Stimulated activated CD4-positive, alpha-beta T cell treated with anti-CD3 and anti-CD28 coated beads, Interleukin-12 subunit alpha, Interleukin-12 subunit beta, amount 100 ng/mL, for 48 hours (primary cell): ENCODE measurements at places on chromosomes 3 and 15.

DNA sequence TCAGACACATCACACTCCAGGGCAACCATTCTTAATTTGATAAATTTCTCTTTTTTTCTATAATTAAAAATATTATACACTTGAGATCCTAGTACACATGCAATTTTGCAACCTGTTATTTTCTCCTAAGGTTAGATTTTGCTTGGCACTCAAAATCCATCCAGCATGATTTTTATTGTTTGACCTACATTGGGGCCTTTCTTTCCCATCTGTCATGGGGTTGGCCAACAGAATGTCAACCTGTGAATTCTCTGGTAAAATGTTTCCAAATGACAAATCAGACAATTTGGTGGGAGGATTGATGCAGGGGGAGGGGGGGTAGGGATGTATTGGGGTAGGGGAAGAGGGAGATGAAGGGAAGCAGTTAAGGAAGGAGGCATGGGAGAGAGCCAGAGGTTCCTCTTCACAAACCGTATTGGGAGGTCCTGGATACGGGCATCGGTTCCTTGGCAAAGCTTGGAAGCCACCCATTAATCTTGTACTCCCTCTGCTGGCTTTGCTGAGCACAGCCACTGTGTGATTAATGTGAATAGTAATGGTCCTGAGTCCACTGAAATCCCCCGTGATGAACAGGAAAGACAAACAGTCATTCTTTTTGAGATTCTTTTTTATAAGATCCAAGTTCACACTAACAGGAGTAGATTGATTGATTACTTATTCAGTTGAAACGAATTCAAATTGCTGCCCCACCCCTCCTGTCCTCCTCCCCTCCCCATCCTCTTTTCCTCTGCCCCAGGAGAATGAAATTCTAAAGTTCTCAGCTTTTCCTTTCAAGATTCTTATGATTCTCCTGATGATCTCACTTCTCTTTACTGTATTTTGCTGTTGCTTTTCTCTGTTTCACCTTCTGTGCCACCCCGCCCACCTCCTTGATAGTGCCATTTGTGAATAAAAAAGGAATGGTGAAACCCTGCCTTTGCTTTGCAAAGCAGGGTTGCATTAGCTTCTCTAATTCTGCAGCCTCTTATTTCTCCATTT is 82.2 kb upstream of the SLC25A26 start:
- no peak for DNase-seq

DNA sequence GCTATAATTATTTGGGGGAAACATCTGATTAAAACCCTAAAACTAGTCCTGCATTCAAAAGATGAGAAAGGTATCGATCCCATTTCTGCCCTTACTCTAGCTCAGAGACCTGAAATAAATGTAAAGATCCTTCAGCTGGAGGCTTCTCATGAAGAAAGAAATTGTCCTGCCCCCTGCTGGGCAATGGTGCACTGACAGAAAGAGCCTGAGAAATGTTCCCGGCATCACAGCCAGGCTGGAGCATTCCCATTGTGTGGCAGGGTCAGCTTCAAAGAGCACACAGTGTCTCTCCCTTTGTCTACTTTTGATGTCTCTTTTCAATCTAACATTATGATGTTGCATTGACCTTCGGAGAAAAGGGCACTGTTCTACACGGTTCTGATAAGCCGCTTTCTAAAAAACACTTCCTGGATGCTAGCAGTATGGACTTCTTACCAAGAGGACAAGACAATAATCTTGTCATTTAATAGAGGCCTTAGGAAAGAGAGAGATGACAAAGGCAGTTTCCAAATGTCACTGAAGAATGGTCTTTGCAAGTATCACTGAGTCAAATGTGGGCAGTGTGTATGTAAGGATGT is 287.5 kb downstream of the MAGI1 start:
- no peak for DNase-seq

- no peak for DNase-seq
Measured at GRCh38 chr15:63340353-63340752, 41.3 kb downstream of the CA12 start.

- no peak for DNase-seq
Measured at GRCh38 chr3:170059447-170059846, 21.7 kb downstream of the GPR160 start.

DNA sequence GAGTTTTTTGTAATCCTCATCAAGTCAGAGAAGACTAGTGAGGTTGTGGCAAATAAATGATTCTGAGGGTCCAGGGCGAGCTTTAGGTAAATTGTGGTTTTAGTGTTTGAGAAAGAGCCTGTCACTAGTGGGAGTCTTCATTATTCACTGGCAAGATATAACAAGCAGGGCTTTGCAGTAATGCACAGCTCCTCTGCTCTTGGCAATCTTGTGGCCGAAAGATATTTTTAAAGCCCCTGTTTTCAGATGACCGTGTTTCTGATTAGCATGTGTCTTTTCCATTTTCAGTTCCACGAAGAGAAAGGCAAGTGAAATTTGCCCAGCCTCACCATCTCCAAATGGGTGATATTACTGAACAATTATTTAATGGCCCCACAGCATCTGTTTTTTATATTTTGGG is 154.0 kb upstream of the BCL6 start:
- no peak for DNase-seq

DNA sequence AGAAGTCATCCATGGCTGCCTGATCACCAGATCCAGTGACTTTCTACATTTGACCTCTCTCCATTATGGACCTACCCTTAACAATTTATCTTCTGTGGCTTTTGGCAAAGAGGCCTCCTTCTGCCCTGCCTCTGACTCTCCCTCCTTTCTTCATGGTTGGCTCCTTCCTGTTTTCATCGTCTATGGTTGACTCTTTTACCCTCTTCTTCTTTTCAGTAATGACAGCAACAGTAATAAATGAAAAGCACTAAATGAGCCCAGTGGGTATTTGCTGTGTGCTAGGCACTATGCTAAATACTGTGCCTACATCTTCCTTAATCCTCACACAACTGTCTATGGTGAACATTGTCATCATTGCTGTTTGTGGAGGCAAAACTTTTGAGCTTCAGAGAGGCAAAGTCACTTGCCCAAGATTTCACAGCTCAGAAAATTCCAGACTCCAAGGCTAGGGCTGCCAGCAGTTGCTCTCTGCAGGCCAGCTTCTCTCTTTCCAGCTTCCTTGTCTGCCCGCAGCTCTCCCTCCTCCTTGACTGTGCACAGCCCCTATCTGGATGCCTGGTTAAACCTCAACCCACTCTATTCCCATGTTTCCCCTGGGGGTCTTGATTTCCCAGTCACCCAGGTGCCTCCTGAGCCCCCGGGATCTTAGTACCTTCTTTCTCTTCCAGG is 24.6 kb downstream of the ITPR1 start:
- DNase-seq: no peak

- no peak for DNase-seq
Measured at GRCh38 chr3:94115482-94115881, 52.6 kb downstream of the NSUN3 start.

GRCh38 chr15:25437777-25438600 is 835 bp downstream of the UBE3A start:
- peak; percentile 38 for DNase-seq

- no peak for DNase-seq
Measured at GRCh38 chr3:169161011-169161410, 502.5 kb downstream of the MECOM start.

- DNase-seq: no peak
Measured at GRCh38 chr3:64675687-64676247, 12.0 kb downstream of the ADAMTS9 start.

- DNase-seq: no peak
Measured at GRCh38 chr15:26050984-26051383, 187.9 kb upstream of the ATP10A start.

- DNase-seq: no peak
Measured at GRCh38 chr3:171374661-171375285, 85.4 kb downstream of the TNIK start.

GRCh38 chr3:167246252-167246651 is 133.8 kb downstream of the ZBBX start:
- DNase-seq: no peak

- DNase-seq: no peak
Measured at GRCh38 chr15:52805351-52806283, 15.5 kb upstream of the ONECUT1 start.

DNA sequence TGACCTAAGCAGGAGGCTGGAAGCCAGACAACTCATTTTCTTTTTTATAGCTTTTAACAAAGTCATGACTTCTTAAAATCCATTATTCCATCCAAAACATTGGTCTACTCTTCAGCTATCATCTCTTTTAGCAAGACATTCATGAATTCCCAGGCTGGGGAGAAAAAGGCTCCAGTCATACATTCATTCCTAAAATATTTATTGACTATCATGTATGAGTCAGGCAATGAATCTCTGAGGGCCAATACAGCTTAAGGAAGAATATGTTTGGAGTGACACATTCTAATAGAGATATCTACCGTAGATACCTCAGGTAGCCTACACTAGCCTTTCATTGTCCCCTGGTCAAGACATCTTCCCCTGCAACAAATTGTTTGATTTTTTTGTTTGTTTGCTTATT is 196.4 kb upstream of the NANOGP8 start:
- no peak for DNase-seq

- no peak for DNase-seq
Measured at GRCh38 chr3:127684871-127685707, 12.3 kb downstream of the ABTB1 start.

DNA sequence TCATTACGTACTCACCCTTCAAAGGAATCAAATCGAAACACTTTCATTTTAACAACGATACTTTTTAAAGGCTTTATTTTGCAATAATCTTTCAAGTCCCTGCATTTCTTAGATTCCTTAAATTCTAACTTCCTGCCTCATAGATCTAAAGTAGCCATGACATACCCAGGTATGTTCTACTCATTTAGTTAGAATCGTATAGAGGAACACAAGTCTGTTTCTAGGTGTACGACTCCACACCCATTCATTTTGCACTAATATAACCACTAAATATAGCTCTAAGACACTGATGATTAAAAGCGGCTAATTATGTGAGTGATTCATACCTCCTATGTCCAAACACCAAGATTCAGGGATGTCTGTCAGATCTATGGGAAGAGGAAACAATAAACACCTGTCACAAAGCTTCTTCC is 1.3 kb downstream of the ATP13A3 start:
- no peak for DNase-seq

GRCh38 chr15:20344601-20345400 is 196.8 kb downstream of the GOLGA6L6 start:
- DNase-seq: no peak

DNA sequence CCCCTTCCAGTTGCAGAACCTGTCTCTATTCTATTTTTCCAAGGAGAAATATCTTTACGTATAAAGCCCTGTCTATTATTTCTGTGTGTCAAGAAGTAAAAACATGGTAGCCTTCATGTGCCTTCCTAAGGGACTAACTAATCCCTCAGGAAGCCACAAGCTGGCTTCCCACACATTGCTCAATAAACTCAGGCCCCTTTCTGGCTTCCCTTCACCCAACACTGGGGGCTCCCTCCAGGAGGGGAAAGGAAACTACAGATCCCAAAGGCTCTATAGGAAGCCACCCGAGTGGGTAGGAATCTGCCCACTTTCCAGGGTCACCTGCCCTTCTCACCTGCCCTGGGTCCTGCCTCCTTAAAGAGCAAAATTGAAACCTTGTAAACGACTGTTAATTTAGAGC is 4.6 kb downstream of the TLE3 start:
- no peak for DNase-seq

DNA sequence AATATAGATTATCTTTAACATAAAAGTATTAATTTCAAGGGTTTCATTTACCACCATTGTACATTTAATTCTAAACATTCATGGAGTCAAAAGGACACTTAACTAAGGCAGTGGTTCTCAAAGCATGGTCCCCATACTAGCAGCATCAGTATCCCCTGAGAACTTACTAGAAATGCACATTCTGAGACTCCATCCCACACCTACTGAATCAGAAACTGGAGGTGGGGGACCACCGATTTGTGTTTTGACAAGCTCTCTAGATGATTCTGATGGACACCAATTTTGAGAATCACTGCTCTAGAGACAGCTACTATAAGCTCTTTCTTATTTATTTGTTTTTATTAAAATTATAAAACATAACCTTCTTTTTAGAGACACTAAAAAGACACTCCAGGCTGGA is 34.0 kb downstream of the SENP5 start:
- DNase-seq: no peak

DNA sequence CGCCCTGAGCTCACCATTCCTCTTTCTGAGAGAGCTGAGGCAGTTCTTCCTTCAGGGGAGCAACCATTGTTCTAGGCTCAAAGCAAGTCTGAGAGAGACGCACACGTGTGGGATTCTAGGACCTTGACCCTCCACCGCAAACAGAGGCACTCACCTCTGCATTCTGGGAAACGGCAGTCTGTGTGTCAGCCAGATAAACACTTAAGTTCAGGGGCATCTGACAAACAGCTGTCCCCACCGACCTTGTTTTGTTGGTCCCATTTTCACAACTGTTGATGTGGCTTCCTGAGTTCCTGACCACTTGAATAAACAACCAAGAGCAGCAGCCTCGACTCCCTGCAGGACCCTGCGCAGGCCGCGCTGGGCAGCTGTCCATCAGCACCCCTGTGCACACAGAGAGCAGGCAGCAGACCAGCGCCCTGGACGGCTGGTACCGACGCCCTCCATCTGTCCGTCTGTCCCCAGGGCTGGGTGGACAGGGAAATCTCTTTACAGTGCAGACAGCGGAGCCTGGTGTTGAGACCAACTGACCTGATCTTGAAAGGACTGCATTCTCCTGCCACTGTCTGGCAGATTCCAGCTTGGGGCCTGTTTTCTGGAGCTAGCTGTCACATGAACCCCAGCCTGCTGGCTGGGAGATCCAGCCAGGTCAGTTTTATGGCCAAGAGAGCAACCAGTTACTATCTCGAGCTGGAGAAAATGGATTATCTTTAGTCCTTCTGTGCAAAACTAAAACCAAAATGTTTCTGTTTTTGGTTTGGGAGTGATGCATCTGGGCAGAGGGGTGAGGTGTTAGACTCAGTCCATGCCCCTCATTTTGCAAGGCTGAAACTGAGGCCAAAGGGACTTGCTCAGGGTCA is 64.2 kb downstream of the FAM43A start:
- DNase-seq: no peak

GRCh38 chr3:42119561-42120355 is 28.6 kb downstream of the TRAK1 start:
- DNase-seq: no peak

- no peak for DNase-seq
Measured at GRCh38 chr3:73766599-73767381, 142.0 kb upstream of the PDZRN3 start.

DNA sequence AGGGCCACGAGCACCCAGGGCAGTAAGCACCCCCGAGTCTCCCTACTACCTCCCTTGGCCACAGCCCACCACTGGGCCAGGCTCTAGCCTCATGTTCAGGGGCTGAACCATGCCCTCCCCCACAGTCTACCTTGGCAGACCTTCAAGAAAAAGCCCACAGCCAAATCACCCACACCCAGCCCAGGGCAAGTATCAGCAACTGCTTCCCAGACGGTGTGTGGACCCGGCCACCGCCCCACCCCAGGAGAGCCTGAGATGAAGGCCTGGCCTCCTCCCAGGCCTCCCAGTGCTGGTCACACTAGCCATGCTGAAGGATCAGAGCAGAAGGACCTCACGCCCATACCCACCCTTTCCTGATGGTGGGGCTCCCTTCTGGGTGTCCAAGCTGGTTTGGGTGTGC is 92.0 kb upstream of the LINGO1 start:
- DNase-seq: no peak
